Peyer's patch (tissue), 4 donors: ENCODE measurements at places on chromosomes 4 and X. TPM values are rescaled to one million over a fixed set of nuclear protein-coding genes. Genes with fewer than 3 reads are reported as not detected.

PDCL2 gene
- not detected for total RNA-seq

MAGEA3 gene
- total RNA-seq = not detected

MAGEA12 gene
- total RNA-seq = not detected

ZBTB49 gene
- total RNA-seq = 15.9 TPM

GRXCR1 gene
- not detected for total RNA-seq

PFKFB1 gene
- total RNA-seq = not detected
